ENCODE measurements at places on chromosomes 1 and 21.

- peak; percentile 60 for DNase-seq
These were observed 5.3 kb upstream of the PRPF38B start for GRCh38 chr1:108686614-108687313.

DNA sequence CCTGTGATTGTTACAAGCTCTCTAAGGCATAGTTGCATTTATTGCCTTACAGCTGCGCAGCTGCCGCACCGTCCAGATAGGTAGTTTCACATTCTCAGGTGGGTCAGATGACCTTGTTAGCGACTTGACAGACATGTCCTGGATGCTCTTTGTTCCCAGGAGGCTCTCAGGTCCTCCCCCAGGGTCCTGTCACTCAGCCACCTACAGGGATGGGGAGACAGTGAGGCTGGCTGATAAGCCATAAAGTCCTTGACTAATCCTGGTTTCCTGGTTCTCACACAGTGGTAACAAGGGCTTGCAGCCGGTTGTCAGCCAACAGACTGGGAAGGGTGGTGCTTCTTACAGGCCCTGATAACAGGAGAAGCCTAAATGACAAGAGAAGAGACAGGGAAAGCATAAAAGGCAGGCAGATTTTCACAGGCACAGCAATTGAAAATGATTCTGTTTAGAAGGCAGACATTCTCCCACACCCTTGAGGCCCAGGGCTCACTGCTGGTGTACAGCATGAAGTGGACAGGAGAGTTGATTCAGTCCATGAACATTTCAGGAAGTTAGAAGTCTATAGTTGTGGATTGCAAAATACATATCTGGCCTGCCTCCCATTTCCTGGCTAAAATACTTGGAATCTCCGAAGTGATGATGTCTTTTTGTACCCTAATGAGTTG, 2.9 kb downstream of the ARF1 start:
- DNase-seq: peak; percentile 41

DNA sequence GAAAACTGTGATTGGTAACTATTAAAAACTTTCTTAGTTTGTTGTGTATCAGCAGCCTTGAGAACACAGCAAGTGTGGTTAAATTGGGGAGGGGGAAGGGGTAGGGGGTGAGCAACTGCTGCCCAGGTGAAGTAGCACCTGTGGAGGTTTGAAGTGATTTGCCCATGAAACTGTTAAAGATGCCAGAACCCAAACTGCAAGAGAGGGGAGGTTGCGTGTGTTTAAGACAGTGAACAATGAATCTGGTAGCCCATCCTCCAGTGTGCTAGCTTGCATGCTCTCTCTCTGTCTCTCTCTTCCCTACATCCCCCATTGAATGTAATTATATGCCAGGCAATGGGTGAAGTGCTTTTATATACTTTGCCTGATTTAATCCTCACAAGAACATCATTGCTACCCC, 154.7 kb downstream of the RUNX1 start:
- no peak for DNase-seq

GRCh38 chr1:197924516-197925123, 7.4 kb downstream of the LHX9 start:
- no peak for DNase-seq

GRCh38 chr1:235105051-235106043, 23.3 kb downstream of the TOMM20 start:
- DNase-seq: no peak

DNA sequence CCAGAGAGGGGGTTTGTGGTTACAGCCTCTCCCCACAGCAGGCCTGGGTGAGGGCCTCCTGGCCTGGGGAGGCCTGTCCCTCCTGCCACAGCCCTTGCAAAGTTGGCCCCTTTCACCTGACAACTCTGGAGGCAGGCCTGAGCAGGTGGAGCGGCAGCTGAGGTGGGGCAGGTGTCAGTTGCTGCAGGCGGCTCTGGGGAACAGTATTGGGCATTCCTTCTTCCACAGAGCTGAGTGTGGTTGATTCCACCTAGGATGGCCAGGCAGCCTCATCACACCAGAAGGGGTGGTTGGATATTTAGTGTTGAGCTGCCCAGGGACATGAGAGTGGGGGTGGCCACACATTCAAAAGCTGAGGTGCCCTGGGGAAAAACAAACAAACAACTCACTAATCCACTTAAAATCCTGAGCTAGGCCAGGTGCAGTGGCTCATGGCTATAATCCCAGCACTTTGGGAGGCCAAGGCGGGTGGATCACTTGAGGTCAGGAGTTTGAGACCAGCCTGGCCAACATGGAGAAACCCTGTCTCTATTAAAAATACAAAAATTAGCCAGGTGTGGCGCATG, 31.1 kb downstream of the PIGP start:
- no peak for DNase-seq

DNA sequence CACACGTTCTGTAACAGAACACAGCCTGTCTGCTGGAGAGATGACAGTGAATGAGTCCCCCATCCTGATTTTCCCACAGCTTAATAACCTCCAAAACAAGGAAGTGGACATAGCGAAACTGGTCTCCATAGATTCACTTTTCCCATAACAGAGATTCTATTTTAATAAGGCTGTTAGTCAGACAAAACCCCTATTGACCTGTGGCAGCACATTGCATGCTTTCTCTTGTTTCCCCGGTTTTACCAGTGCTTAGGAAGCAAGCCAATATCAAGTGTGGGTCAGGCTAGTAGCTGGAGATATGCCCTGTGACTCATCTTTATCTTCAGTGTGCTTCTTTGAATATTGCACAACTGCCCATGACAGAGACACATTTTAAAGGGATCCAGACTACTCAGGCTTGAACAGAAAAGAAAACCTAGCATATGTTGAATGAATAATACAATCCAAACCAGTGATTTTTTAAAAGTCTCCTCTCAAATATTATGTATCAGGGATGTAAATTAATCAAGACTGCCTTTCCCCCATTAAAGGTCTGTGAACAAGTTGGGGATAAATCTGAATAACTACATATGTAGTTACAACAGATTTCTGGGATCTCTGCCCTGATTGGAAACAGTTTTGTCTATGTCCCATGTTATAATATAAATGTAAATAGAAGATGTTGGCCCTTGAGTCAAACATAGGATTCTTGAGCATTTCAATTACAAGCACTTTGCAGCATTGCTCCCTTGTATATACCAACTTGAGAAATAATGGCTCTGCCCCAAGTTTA, 11.9 kb upstream of the CLDN8 start:
- peak; percentile 44 for DNase-seq

GRCh38 chr21:17688912-17689874, 76.5 kb upstream of the BTG3 start:
- DNase-seq: no peak

DNA sequence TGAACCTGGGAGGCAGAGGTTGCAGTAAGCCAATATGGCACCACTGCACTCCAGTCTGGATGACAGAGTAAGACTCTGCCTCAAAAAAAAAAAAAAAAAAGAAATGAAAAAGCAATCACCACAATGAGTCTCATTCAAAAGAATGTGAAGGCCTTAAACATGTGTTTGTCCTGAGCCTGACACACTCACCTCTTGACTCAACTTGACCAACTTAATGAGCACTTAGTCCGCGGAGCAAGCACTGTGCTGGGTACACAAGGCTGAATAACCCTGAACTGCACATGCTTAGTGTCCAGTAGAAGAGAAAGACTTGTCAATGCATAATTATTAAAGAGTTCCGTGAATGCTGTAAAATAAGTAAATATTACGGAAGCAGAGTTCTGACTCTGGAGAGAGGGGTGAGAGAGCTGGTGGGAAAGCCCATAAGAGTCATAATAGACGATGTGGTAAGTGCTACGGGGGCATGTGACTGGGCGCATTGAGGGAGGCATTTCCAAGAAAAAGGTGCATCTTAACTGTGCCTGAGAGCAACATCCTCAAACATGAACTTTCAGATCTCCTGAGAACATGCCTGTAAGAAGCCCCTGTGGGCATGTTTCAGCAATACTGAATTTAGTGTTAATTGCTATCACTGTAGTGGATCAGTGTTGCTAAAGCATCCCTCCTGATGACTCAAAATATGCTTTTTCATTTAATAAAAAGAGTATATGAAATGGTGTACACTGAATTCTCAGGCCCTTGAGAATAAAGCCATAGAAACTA, 27.2 kb downstream of the MCOLN2 start:
- no peak for DNase-seq

- peak; percentile 52 for DNase-seq
These were observed 65.2 kb upstream of the TARBP1 start for GRCh38 chr1:234544087-234544579.

GRCh38 chr1:57307392-57308170, 116.3 kb downstream of the DAB1 start:
- no peak for DNase-seq

DNA sequence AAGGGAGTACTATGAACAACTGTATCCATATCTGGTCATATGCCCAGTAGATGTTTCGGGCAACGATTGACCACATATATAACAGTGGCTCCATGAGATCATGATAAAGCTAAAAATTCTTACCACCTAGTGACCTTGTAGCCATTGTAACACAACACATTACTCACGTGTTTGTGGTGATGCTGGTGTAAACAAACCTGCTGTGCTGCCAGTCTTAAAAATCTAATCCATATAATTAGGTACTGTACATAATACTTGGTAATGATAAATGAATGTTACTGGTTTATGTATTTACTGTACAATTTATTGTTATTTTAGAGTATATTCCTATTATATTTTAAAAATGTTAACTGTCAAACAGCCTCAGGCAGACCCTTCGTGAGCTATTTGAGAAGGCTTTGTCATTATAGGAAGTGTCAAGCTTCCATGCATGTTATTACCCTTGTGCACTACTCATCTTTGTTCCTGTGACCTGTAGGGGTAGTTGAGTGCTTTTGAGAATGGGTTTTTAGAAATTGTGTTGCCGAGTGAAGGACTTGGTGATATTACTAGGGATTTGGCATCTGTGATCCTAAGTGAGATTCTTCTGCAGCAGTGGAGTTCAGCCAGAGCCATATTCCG, 23.6 kb downstream of the DIP2A start:
- no peak for DNase-seq

DNA sequence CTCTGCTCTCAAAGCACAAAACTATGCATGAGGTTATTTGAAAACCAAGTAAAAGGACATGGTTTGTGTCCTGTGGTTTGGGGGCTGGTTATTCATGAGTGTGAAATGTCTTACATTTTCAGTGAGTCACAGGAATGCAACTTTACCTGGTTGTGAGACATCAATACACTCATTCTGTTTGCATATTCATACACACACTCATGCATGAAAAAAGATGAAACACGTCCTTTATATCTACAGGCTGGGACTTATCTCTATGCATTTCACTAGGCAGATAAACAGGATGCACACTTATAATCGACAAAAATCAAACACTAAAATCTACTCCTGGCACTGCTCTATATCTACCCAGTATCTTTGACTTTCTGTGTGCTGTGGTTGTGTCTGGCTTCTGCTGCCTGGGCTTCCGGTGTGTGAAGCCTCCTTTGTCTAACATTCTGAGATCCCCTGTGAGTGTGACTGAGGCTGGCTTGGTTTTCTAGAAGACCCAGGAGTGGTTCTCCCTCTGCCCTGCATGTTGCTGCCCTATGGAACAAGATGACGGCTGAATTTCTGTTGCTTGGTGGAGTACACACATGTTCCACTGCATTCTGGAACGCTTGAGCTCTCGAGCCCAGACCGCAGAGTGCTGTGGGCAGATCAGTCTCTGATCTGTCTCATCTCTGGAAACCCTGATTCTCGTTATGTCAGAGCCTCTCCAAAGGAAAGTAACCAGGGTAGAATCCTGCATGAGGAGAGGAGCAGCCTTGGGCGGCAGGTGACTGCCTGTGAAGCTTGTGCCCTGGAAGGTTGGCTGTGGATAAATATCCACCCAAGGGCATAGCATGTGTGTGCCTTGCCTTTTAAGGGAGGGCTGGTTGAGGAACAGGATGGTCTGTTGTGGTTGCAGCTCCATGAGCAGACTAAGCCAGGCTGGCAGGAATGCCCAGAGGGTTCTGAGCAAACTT, 19.7 kb upstream of the FASLG start:
- DNase-seq: no peak

All from AG09319 (cell line).